ENCODE measurements at places on chromosomes 5 and 9.

GRCh38 chr5:142426129-142427014 lies 101.6 kb upstream of the SPRY4 start:
- no peak for DNase-seq

GRCh38 chr5:34722183-34722582 lies 66.1 kb downstream of the RAI14 start:
- no peak for DNase-seq

DNA sequence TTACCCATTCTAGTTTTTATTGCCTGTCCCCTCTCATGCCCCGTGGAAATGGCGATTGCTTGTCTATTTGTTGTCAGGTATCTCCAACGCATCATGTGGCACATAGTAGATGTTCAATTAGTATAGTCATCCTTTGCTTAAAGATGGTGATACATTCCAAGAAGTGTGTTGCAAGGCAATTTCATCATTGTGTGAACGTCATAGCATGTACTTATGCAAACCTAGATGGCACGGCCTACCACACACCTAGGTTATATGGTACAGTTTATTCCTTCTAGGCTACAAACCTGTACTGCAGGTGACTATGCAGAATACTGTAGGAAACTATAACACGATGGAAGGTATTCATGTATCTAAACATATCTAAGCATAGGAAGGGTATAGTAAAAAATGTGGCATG lies 163.9 kb upstream of the DAPK1 start:
- no peak for DNase-seq

DNA sequence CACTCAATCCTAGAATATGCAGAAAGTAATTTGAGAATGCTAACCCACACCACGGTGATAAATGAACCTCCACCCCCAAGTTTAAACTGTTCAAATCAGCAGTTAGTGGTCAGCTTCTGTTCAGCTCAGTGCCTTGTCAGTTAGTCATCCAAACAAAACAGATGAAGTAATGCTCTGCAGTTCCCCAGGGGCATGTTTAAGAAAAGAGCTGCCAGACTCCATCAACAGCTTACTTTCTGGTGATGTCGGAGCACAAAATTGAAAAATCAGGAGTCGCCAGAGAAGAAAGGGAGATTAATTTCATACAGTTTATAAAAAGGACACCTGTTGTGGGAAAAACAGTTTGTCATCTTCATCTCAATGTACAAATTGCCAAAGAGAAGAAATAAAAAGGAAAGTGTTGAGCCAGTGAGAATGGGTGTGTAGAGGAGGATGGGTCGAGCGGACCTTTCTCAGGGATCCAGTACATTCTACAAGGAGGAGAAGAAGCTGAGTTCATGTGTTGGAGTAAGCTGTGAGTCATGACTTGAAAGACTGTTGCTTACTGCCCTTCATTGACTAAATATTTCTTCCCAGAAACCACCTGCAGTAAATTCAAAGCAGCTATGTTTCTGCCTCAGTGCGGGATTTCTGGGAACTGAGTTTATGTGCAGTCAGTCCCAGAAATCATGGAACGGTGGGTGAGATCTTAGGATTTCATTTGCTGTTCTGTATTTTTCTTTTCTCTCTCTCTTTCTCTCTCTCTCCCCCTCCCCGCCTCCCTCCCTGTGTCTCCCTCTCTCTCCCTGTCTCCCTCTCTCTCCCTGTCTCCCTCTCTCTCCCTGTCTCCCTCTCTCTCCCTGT lies 13.7 kb downstream of the TRIO start:
- no peak for DNase-seq

DNA sequence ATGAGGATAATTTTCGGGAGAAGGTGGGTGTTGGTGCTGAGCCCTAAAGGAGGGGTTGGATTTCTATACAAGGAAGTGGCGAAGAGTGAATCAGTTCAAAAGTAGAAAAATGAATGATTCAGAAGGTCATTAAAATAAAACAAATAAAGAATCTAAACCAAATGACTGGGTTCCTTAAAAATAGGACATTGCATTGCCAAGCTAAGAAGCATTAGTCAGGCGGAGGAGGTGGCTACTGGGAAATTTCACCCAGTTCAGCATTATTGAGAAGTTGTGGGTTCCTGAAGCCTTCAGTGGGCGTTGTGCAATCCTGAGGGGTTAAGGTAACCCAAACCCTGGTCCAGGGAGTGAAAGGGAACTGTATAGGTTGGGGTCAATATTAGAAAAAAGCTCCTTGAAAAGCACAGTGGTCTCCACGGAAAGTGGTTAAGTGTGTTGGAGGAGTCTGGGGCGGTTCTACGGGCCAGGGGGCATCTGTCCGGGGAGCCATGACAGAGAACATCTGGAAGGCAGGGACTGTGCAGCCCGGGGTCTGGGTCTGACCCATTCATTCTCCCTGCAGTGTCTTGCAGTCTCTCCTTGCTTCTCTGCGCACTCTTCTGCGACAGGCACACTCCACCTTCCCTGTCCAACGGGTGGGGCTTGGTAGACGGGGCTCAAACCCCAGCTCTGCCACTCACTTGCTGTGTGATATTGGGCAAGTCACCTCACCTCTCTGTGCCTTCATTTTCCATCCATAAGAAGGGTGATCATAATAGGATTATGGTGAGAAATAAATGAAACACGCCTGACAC lies 27.6 kb upstream of the DUSP1 start:
- no peak for DNase-seq

DNA sequence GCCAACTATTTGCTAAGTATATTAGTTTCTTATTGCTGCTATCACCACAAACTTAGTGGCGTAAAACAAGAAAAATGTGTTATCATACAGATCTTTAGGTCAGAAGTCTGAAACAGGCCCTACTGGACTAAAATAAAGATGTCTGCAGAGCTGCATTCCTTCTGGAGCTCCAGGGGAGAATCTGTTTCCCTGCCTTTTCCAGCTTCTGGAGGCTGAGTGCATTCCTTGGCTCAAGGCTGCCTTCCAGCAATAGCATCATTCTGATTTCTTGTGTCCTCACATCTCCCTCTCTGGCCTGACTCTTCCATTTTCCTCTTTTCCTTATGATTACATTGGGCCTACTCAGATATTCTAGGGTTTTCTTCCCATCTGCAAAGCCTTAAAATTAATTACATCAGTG lies 15.9 kb downstream of the MAN2A1 start:
- no peak for DNase-seq

DNA sequence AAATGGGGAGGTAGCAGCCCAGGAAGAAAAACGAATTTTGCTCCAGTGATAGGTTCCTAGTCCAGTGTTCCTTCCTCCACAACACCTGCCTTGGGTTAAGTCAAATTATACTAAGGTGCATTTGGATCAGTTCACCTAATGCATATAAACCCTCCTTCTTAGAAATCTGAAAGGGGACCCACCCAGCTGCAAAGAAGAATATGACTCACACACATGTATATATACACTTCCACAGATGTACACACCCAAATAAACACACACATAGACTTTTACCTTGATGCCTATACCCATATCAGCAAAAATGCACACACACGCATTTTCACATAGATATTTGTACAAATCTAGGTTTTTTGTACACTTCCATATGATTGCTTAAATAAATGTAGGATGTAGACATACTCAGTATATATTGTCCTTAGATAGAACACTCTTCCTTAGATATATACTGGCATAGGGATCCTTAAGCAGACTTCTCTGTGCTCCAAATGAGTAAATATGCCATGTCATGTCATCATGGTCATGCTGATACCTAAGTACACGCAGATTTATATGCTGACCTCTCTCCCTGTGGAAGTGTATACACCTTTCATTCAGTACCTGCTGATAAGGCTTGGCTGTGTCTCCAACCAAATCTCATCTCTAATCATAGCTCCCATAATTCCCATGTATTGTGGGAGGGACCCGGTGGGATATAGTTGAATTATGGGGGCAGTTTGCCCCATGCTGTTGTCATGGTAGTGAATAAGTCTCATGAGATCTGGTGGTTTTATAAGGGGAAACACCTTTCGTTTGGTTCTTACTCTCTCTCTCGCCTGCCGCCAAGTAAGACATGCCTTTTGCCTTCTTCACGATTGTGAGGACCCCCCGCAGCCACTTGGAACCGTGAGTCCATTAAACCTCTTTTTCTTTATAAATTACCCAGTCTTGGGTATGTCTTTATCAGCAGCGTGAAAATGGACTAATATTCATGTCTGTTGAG lies 10.2 kb downstream of the ADRB2 start:
- no peak for DNase-seq

DNA sequence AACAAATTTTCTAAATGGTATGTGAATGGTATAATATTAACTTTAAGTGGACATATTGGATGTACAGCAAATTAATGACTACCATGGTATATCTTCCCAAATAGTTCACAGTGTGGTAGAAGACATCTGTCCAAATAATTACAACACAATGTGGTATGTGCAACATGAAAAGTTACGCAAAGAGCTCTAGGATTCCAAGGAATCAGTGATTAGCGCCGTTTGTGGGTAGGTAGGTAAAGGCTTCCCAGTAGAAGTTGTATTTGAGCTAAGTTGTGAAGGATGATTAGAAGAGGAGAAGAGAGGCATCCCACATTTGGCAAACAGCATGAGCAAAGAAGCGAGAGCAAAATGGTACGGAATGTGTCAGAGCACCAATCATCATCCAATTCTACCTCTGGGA lies 14.3 kb upstream of the KLF9 start:
- no peak for DNase-seq

- no peak for DNase-seq
Observed at GRCh38 chr5:122183098-122183787, 53.9 kb downstream of the ZNF474 start.

DNA sequence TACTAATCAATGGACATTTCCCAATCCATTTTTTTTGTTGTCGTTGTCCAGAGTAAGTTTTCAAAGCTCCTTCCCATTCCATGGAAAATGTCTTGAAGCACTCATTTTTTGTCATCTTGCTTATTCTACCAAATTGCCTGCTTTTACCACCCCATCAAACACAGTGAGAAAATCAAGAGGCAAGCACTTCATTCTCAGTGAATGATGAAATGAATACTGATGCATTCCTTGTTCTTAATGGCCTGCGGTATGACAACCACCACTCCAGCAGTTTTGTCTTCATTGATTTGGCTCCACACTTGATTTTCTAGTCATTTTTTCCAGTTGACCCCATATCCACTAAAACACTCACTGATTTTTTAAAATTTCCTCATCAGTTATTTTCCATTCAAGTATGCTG lies 193.5 kb upstream of the ANKH start:
- no peak for DNase-seq

DNA sequence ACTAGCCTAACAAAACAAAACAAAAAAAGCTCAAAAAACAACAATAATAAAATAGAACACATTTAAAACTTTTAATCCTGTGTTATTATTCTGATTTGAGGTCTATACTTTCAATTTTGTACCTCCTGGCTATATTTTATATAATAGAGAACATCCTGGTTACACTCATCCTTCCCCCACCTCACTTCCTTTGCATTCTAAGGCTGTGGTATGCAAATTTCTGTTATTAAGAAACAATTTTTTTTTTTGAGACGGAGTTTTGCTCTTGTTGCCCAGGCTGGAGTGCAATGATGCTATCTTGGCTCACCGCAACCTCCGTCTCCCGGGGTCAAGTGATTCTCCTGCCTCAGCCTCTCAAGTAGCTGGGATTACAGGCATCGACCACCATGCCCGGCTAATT lies 3.1 kb upstream of the RPL37 start:
- DNase-seq = no peak

- DNase-seq = no peak
Observed at GRCh38 chr9:83266666-83267496, 203.9 kb upstream of the RASEF start.

GRCh38 chr5:152188251-152188650 lies 216.8 kb downstream of the NMUR2 start:
- DNase-seq = no peak

DNA sequence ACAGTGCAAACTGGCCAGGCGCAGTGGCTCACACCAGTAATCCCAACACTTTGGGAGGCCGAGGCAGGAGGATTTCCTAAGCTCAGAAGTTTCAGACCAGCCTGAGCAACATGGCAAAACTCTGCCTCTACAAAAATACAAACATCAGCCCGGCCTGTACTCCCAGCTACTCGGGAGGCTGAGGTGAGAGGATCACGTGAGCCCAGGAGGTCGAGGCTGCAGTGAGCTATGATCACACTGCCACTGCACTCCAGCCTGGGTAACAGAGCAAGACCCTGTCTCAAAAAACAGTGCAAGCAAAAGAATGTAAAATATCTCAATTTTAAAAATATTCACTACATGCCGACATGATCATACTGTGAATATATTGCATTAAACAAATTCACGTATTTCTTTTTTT lies 50.7 kb upstream of the FUBP3 start:
- DNase-seq = no peak

- DNase-seq = no peak
Observed at GRCh38 chr5:143913008-143913752, 101.2 kb downstream of the HMHB1 start.

DNA sequence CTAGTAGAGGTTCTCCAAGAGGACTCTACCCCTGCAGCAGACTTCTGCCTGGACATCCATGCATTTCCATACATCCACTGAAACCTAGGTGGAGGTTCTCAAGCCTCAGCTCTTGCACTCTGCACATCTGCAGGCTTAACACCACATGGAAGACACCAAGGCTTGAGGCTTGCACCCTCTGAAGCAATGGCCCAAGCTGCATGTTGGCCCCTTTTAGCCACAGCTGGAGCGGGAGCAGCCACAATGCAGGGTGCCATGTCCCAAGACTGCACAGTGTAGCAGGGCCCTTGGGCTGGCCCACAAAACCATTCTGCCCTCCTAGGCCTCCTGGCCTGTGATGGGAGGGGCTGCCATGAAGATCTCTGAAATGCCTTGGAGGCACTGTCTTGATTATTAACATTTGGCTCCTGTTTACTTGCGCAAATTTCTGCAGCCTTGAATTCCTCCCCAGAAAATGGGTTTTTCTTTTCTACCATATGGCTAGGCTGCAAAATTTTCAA lies 123.2 kb upstream of the VCAN start:
- no peak for DNase-seq

DNA sequence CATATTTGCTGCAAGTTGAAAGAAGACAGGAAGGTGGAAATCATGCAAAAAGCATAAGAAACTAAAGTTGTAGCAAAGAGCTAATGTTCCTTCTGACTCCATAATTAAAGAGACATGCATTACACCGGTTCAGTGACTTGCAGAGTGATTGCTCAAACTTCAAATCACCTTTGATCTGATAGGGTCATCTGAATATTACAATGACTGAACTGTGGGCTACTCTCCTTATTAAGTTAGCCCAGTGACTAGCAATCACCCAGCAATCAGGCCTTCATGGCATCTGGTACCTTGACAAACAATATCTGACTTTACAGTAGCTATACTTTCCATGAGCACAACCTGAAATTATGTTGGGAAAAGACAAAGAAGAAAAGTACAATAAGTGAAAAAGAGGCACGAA lies 84.9 kb downstream of the NREP start:
- no peak for DNase-seq

DNA sequence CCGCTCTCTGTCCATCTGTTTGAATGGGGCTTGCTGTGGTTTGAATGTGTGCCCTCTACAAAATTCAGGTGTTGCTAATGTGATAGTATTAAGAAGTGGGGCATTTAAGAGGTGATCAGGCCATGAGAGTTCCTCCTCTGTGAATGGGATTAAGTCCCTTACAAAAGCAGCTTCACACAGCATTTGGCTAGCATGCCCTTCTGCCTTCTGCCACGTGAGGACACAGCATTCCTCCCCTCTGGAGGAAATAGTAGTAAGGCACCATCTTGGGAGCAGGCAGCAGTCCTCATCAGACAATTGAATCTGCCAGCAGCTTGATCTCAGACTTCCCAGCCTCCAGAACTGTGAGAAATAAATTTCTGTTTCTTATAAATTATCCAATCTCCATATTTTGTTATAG lies 540.2 kb downstream of the CSNK1G3 start:
- no peak for DNase-seq

- peak; percentile 33 for DNase-seq
Observed at GRCh38 chr9:128254855-128255759, 20.7 kb downstream of the GOLGA2 start.
